Right lobe of liver (tissue), 6 donors: ENCODE measurements at places on chromosomes 2 and 18.

DNA sequence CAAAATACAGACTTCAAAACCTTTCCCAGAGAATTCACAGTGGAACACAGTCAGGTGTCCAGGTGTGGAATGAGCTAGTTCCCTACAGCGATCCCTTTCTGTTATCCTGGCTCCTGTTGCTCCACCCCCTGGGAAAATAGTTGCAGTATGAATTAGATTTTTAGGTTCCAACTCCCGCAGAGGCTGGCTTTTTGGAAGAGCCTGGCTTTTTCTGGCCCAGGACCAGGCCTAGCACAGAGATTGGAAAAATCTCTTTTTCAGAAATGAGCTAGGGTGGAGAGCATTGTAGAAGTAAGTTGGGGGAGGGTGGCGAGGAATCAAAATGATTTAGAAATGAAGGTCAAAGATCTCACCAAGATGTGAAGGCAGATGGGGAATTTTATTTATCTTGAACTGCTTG is 27.1 kb downstream of the COL5A2 start:
- no peak for DNase-seq

DNA sequence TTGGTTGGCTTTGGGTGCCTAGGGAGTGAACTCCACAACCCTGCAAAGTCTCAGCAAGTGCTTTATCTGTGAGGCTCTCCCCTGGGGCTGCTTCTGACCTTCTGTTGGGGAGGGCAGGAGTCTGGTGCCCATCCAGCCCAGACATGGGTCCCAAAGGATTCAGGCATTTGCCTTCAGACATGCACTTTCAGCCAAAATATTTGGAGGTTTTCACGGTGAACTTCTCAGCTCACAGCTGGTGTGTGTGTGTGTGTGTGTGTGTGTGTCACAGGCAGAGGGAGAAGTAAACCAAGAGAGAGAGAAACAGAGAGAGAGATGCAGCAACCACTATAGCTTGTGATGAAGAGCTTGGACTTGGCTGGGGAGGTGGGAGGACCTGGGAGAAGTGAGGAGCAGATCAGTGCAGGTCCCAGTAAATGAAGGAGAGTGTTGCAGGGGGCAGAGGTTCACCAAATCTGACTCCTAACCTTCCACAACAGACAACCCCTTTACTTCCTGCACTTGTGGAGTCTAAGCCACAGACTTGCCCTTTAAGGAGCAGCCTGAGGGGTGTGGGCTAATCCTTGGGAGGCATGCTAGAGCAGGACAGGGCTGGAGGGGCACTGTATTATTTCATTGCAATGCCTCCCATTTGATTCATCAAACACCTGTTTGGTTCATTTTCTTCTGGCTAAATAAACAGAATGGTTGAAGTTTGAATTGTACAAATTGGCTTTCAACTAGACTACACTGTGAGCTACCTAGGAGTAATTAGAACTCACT is 14.1 kb downstream of the SLC9A4 start:
- DNase-seq, result no peak

DNA sequence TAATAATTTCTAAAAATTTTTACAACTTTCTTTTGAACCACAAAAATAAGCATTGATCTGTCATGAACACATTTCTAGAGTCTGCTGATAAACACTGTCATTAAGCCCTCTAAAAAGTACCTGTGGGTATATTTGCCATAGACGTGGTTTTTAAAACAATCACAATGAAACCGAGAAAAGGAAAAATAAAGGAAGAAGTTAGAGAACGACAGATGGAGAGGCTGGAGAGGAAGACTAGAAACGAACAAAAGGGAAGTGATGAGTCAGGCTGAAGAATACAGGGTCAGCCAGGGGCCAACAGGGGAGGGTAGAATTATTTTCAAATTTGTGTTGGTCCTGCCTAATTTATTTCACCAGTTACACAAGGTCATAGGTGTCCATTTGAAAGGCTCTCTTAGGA is 62.0 kb downstream of the MYL12B start:
- no peak for DNase-seq

DNA sequence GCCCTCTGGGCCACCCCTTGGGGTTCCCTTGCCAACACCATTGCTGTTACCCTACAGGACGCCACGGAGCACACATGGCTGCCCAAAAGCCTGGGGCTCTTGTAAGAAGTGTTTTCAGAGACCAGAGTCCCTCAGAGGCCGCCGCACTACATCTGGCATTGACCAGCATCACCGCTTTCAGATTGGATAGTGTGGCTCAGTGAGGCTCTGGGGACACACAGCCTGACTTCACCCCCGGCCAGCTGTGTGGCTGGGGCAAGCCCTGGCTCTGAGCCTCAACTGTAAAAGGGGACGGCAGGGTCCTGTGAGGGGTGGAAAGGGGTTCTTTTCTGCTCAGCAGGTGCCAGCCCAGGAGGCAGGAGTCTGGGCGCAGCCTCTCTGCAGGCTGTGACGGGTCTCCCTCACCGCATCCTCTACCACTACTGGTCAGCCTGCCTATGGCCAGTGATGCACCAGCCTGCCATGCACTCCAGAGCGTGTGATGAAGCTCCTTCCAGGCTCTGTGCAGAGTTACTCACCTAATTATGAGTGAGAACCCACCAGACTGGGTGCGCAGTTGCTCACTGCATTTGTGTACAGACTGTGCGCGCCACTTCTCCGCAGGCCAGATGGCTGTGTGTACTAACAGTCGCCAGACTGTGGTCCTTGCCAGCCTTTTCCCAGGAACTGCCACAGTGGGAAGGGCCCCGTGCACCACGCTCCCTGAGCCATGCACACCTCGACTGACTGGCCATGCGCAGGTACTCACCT is 10.7 kb upstream of the OTOF start:
- DNase-seq, result no peak

GRCh38 chr18:79804130-79804787 is 6.5 kb downstream of the KCNG2 start:
- DNase-seq, result no peak

GRCh38 chr18:3151399-3152264 is 68.1 kb downstream of the MYOM1 start:
- DNase-seq, result no peak

GRCh38 chr2:54471221-54471711 is 15.1 kb downstream of the SPTBN1 start:
- no peak for DNase-seq
